ENCODE measurements at places on chromosomes 1 and 21. TPM values are rescaled to one million over a fixed set of nuclear protein-coding genes. Genes with fewer than 3 reads are reported as not detected.
A peak's percentile ranks its signal among the peaks of the same experiment; 100 is the strongest.

- peak; percentile 83 for DNase-seq
Measured at GRCh38 chr1:154870115-154870571, at the start of gene KCNN3. KCNN3 (minus strand) TSS chr1:154870281; CDS start chr1:154869964, 317 bp downstream.

DNA sequence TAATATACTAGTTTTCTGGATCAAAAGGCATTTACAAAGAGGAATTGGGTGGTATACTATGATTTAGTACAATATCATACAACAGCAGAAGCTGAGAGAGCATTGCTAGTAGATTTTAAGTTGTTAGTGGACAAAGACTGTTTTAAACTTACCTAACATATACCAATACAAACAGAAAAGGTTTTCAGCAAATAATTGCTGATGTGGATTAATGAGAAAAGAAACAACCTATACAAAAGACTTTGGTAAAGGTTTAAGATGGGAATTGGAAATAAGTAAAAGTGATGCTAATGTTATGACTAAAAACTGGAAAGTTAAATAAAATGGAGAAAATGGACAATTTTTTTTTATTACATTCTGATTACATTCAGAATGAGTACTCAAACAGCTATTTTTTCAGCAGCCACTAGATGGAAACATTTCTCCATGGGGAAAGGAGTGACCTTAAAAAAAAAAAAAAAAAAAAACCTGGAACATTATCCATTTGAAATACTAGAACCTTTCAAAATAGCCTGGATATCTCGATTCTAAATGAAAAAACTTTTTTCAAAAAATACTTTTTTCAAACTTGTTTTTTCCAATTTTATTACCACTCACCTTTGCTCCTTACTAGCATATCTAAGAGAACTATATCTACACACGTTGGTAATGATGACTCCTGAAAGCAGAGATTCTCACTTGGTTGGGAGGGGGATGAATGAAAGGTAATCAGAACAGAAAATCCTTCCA is 55.4 kb downstream of the EPRS1 start:
- peak; percentile 52 for DNase-seq

SOAT1 gene
- total RNA-seq = 73.0 TPM

DNA sequence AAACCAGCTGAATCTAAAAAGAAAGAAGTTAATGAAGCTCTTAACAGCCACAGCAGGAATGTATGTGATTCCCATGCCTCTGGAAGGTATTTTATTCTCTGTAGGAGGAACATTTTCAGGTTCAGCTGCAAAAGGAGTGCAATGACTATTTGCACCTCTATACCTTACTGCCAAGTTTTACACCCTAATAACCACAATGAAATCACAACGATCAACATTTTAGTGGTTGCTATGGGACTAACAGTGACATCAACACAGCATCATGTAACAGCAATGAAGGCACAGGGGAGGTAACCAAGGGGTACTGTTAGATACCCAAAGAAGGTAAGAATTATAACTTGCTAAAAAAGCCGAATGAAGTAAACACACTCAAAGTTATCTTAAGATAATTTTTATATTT is 116.3 kb upstream of the HP1BP3 start:
- DNase-seq = peak; percentile 72

NFASC gene
- 0.17 TPM for total RNA-seq

DNA sequence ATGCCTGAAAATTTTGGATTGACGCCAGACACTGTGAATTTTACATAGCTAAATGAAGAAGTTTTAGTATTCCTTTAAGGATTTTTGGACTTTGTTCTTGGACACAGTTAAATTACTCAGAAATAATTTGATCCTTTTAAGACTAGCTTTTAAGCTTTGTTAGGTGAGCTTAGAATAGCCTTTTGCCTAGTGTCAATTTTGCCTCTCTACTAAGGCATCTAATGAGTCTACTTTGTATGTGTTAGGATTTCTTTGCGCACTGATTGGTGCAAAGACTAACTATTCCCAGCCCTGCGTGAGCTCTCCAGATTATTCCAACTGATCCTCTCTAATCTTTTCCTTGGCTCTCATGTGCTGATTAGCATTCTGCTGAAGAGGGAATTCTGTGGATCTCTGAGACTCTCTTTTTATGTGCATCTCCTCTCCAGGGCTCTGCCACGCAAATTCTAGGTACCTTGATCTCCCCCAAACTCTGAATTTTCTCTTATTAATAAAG is 128.1 kb upstream of the BCL9 start:
- no peak for DNase-seq

DNA sequence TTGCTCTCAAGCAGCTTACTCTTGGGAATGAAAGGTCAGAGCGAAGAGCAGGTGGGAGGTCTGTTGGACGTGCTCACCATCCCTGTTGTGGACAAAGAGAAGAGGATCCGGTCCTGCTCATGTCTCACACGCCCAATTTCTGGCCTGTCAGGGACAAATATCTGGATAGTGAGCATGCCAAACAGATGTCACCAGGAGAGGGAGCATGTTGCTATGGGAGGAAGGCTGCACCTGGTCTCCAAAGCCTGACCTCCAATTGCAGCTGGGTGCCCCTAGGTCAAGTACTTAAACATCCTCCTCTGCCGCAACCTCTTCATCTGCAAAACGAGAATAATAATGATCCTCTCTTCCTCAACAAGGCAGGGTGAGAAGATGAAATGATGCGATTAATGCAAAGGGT is 53.4 kb downstream of the DMRTA2 start:
- DNase-seq = no peak

DNA sequence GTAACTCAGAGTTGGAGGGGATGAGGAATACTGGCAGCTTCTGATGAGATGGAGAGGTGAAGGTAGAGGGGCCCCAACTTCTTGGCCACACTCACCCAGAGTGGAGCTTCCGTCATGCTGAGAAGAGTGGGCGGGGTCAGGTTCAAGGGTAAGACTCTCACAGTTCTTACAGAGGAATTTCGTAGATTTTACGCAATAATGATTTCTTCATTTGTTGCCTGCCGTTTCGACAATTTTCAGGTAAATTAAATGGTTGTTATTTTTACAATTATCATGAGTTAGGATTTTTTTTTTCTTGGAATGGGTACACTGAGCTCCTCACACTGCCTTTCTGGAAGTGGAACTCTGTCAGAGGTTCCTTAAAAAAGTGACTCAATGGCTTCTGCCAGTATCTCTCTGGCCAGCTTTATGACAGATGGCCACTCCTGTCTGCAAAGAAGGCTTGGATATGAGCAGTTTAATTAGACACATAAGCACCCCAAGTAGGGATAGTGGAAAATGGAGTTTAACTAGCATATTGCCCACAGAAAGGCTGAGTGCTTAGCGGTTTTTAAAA is 13.8 kb upstream of the NLRP3 start:
- no peak for DNase-seq

THEM5 gene
- not detected for total RNA-seq

AIDA gene
- 122 TPM for total RNA-seq

GRCh38 chr21:44049606-44050005 is 37.5 kb downstream of the TRAPPC10 start:
- peak; percentile 41 for DNase-seq

CLCA2 gene
- total RNA-seq = 0.17 TPM

LRRC71 gene
- not detected for total RNA-seq

DNA sequence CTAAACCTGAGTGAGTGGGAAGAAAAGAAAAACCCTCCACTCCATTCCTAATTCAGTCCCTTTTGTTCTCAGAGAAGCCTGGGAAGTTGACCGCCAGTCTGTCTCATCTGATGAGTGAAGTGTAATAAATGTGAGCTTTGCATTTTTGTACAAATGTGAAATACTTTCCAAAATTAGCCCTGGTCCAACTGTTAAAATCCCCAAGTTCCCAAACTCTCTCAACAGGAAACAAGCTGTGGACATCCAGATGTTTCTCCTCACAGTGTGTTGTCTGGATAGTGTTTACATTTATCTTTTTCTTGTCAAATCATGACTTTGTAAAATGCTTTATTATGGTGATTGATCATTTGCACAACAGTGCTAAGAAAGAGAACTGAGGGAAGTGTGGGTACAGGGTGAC is 145.1 kb downstream of the TM2D1 start:
- no peak for DNase-seq

- no peak for DNase-seq
Measured at GRCh38 chr1:194959795-194960194, 1648.4 kb downstream of the KCNT2 start.

PBX1 gene
- 1.6 TPM for total RNA-seq

GRCh38 chr1:178796013-178796412 is 71.0 kb downstream of the RALGPS2 start:
- DNase-seq = no peak

DNA sequence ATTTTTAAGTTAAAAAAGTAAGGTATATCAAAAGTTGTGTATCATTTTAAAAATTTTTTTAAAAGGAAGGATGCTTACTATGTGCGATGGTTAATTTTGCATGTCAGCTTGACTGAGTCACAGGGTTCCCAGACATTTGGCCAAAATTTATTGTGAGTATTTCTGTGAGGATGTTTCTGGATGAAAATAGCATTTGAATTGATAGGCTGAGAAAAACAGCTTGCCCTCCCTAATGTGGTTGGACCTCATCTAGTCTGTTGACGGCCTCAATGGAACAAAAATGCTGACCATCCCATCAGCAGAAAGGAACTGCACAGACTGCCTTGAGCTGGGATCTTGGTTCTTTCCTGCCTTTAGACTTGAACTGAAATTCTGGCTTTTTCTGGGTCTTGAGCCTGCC is 724.5 kb downstream of the NCAM2 start:
- DNase-seq = no peak

GRCh38 chr1:78237364-78237916 is 191.7 kb downstream of the GIPC2 start:
- DNase-seq = peak; percentile 84

DNA sequence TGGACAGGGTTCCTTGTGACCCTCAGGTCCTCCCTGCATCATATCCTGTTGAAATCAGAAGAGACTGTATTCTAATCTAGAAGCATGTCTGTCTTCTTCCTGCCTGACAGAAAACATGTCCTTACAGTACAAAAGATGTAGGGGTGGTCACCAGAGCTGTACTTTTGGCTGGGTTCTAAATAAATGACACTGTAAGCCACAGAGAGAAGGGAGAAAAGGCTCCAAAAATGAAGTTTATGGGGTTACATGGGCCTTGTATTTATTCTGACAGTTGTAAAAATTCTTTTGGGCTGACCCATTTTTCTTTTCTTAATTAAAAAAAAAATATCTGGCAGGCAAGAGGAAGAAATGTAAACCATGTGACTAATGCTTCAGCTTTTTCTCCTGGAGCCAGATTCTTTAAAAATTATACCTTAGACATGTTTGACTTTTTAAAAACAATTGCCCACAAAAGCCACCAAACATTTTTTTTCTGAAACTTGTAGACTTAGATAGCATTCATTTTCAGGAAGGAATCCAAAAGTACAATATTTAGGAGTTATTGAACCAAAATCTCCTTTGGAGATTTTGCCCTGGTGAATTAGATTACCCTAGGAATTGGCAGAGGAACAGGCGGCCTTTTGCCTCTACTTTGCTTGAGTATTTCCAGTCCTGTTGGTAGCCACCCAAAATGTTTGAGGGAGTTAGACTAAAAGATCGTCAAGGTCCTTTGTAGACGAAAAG is 17.1 kb downstream of the RGL1 start:
- DNase-seq = no peak

DNA sequence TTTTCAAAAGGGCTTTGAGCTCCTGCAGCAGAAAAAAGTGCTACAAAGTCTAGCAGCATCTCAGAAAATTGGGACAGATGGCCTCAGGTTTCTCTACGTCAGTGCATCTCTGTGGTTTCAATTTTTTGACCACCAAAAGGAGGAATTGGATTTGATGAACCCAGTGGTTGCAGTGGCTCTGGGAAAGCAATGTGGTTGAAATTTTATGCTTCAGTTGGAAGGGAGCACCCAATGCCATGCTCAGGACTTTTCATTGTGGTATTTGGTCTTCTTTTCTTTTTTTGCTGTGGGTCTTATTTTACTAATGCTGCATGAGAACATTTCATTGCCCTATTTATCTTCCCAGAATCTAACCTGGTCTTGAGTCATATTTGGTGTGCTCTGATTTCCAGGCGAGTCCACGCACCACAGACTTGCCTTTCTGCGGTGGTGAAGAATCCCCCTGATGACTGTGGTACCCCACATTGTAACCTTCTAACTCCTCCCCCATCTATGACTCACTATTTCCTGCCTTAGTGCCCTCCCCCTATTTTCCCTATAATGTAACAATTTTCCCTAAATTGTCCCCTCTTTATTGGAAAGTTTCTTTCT is 56.7 kb downstream of the S1PR1 start:
- DNase-seq = peak; percentile 92

DNA sequence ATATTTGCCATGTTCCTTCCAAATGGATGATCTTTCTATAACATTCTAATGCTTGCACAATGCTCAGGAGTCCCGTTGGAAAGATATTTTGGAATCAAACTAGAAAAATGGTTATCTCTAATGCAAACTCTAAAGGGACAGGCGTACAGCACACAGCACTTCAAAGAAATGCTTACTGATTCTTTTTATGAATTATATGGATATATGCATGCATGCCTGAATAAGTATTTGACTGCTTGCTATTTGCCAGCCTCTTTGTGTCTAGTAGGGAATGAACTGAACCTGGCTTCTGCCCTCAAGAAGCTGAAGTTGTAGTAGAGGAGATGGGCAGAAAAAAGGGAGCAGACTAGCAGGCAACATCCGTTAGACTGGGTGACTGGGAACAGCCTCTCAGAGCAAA is 48.1 kb downstream of the PCSK9 start:
- DNase-seq = no peak

GRCh38 chr1:112872551-112872962 is 83.4 kb downstream of the SLC16A1 start:
- no peak for DNase-seq

DNA sequence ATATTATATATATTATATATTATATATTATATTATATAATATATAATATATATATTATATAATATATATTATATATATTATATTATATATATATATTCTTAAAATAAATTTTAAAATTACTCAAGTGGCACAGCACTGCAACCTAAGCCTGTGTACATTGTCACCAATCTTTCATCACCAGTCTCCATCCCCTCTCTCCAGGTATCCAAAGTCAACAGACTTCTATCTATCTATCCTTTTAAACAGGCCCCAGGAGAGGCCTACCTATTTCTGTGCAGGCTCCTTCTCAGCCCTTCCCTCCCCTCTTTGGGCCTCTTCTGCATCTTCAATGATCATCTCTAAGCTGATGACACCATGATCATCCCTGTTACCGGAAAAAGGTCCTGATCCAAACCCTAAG is 111.7 kb downstream of the RHOU start:
- no peak for DNase-seq

- DNase-seq = no peak
Measured at GRCh38 chr1:53666566-53666965, 72.4 kb downstream of the GLIS1 start.

ITGB2 gene
- 8.8 TPM for total RNA-seq

DNA sequence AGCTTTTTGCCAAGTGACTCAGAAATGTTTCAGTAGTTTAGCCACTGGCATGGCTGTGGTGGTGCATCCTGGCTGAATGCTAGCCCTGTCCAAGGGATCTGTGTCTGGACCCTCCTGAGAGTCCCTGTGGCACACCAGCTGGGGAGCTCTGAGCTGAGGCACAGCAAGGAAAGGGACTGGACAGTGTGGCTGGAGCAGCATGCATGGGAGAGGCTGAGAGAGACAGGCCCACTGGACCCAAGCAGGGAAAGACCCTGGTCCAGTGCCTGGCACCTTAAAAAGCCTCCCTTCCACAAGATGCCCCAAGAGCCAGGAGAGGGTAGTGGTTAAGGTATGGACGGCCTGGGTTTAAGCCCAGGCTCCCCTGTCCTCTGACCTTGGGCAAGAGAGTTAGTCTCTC is 35.3 kb downstream of the FAAH start:
- DNase-seq = no peak
